ENCODE measurements at places on chromosomes 3 and 15. TPM values are rescaled to one million over a fixed set of nuclear protein-coding genes. Genes with fewer than 3 reads are reported as not detected.

- no peaks in the 10 kb centered on the region for H3K36me3 ChIP-seq
- no peak for DNase-seq
- no peak overlapping the region for H3K4me3 ChIP-seq
- H3K4me1 ChIP-seq = peaks cover 14% of the 10 kb centered on the region
These were observed 120.2 kb upstream of the PFN2 start for GRCh38 chr3:150090877-150091276.

The MCF2L2 gene
- total RNA-seq = 1.7 TPM

GRCh38 chr15:68499620-68500312, 67.8 kb upstream of the ITGA11 start:
- no peak overlapping the region for H3K27ac ChIP-seq
- no peaks in the 10 kb centered on the region for H3K27me3 ChIP-seq
- peak; percentile 42 for DNase-seq
- H3K4me3 ChIP-seq = no peak overlapping the region
- H3K36me3 ChIP-seq = no peaks in the 10 kb centered on the region

- no peak for DNase-seq
- peaks cover 7% of the 10 kb centered on the region for H3K27me3 ChIP-seq
- peaks cover 29% of the 10 kb centered on the region for H3K4me1 ChIP-seq
- peak overlapping the region; percentile 21 for H3K27ac ChIP-seq
- peak overlapping the region; percentile 33 for H3K4me3 ChIP-seq
These were observed 481 bp downstream of the MASP1 start for GRCh38 chr3:187291001-187291511.

The NRROS gene
- 0.13 TPM for total RNA-seq

The CCR2 gene
- not detected for total RNA-seq
